Suprapubic skin (tissue), 4 donors: ENCODE measurements at places on chromosomes 5 and 9.

DNA sequence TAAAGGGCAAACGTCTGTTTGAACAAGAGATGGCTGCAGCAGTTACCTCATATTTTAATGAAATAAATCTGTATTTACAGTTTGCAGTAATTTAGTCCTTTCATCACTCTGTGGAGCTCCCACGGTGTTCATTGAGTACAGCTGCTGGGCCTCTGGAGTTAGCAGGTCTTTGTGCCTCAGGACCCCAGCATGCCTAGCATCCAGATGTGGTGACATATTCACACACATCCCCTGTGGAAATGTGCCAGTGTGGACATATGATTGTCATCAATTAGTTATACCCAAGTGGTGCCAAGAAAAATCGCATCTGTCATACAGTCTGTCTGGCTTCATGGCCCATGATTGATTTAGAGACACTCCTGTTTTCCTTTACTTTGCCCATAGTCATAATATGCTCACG is 77.3 kb downstream of the NNT start:
- DNase-seq: no peak

GRCh38 chr5:160442824-160443431 is 21.3 kb downstream of the PTTG1 start:
- DNase-seq: no peak

DNA sequence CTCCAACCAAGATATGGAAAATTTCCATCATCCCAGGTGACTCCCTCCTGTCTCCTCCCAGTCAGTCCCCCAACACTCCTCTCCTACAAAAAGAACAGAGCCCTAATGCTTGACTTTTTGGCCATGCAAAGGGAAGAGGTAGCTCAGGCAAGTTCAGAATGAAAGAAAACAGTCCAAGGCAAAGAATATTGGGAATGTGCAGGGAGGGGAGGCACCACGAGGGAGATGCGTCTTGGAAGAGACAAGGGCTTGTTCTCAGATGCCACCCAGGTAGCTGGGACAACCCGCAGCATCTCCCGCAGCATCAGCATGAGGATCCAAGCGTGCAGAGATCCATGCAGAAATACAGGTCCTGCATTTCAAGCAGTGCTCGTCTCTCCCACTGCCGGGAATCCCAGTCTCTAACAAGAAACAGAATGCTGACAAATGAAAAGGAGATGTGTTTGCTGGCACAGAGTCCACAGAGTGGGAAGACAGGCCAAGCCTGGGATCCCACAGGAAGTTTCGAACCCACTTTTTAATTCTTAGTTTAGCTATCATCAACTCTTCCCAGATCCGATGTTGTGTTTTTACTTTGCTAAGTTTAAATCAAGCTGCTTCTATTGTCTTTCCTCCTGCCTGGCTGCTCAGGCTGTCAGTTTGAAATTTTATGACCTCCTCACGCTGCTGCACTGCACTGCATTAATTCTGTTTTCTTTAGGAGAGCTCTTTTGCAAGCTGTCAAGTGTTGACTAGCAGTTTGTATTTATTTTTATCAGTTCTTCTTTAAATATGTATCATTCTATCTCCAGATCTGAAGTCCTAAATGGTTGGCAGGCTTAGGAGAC is 86.8 kb upstream of the OSMR start:
- no peak for DNase-seq

DNA sequence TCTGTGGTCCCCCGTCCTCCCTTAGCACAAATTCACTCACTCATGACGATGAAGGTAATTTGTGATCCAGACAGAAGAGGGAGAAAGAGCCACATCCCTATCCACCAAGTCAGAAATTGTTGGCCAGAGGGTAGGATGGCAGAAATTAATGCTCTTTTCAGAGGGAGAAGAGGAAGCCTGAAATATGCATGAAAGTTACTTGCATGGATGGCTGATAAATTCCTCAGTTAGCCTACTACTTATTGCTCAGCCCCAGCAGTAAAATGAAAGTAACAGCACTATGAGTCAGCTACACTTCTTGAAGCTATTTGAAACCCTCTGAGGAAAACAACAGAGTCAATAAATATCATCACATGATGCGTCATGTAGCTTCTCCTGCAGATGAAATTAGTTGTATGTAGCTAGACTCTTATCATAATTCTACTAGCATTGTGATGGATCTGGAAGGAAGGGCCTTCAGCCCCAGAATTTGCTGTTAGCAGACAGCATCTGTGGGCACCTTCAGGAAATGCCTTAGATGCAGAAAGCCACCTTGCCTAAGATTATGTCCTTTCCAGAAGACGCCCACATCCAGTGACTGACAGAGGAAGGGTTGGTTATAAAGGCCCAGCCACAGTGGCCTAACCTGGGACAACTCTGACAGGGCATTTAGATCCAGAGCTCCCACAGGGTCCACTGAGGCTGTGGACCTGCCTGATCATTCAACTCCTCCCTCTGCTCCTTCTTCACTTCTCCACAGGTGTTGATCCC is 81.2 kb upstream of the CCDC112 start:
- no peak for DNase-seq

GRCh38 chr9:18173923-18174322 is 300.0 kb upstream of the ADAMTSL1 start:
- DNase-seq: no peak

DNA sequence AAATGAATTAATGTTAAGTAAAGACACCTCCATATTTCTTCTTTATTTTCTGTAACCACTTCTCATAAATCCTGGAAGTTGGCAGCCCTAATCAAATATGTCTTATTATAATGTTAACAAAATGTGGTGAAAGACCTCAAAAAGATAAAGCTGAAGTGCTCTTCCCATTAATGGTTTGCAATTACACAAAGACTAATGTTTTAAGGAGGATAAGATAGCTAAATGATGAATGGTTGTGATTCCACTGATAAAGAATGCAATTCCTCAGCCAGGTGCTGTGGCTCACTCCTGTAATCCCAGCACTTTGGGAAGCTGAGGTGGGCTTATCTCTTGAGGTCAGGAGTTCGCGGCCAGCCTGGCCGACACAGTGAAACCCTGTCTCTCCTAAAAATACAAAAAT is 125.8 kb upstream of the SNX2 start:
- DNase-seq: no peak

GRCh38 chr5:139474890-139475791 is 4.3 kb downstream of the SMIM33 start:
- DNase-seq: no peak

DNA sequence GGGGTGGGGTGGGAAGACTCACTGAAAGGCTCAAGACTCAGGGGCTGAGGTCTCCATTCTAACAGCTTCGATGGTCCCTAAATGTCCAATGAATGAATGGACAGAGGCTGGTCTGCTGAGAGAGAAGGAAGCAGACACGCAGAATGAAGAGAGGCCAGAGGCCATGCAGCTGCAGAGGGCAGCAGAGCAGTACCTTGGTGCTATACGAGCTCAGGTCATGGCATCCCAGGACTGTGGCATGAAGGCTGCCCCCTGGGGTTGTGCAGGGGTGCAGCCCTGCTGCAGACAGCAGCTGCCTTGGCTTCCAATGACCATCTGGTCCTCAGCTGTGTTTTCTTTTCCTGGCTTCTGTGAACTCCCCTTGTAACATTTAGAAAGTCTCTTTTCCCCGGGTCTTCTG is 15.2 kb upstream of the CORO2A start:
- DNase-seq: no peak

GRCh38 chr5:158245513-158245912 is 386.6 kb upstream of the CLINT1 start:
- DNase-seq: no peak

- no peak for DNase-seq
These were observed 29.0 kb downstream of the VAV2 start for GRCh38 chr9:133963166-133963565.

- DNase-seq: no peak
These were observed 4.2 kb downstream of the SCGB3A2 start for GRCh38 chr5:147882586-147883313.

- DNase-seq: no peak
These were observed 89.1 kb upstream of the LIFR start for GRCh38 chr5:38645508-38645907.

DNA sequence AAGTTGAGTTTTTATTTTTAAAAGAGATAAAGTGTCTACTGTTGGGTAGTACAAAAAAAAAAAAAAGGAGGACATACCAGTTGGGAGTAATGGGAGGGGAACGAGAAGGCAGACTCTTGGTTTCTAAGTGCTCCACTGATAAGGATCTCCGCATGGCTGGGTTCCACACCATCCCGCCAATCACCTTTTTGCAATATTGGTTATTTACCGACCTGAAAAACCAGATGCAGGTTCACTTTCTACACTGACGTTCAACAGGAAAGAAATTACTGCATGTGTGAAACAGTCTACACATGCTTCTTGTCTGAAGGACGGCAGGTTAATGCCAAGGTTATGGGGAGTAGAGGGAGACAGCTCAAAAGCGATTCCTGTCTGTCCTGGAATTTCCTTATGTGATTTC is 75.5 kb downstream of the PTPN3 start:
- DNase-seq: no peak

- DNase-seq: no peak
These were observed 242.6 kb upstream of the MVB12B start for GRCh38 chr9:126084008-126084407.

DNA sequence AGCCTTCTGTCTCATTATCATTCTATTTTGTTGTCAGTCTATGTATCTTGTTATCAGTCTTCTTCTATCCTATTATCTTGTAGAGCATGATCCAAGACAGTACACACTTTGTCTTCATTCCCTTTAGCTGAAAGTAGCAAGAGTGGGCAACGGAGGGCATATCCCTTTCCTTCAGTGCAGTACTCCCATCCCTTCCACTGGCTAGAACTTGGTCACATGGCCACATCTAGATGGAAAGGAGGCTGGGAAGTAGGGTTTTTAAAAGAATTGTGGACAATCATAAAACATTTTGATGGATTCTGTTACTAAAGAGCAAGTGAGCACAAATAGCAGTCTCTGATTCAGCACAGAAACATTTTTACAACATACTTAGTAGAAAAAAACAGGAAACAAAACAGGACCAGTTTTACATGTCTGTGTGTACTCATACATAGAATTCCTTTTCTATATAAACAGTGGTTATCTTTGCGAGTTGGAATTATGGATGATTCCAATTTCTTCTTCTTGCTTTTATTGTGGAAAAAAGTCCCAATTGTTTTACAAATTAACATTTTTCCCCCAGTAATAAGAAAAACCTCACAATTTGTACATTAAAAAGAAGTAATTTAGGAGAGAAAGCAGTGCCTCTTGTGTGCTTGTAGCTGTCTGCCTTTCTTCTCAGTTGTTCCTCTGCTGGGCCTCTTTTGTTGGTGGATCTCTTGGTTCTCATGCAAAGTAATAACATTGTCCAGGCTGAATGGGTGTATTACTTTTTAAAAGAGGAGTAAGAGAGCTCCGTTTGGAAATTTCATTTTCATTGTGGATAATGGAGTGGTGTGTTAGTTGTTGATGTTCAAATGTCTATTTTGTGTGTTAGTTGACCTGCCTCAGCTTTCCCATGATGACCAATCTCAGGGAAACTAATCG is 410.9 kb upstream of the TRPC7 start:
- DNase-seq: no peak

GRCh38 chr5:179139111-179139935 is 79.2 kb downstream of the ZNF354C start:
- DNase-seq: no peak

DNA sequence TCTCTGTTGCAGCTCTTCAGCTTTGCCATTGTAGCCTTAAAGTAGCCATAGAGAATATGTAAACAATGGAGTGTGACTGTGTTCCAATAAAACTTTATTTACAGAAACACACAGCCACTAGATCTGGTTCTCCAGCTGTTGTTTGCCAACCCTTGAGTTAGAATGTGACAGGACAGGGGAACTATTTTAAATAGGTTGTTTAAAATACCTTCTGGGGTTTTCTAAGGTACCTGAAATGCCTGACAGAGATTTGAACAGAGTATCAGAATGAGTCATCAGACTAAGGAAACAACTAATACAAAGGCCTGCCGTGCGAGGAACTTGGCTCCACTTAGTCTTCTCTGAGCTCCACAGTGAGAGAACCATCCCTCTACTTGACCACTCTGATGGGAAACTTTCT is 85.4 kb downstream of the HSD17B4 start:
- no peak for DNase-seq

GRCh38 chr5:137217599-137218200 is 281.4 kb downstream of the SPOCK1 start:
- no peak for DNase-seq

- DNase-seq: no peak
These were observed 70.9 kb upstream of the ZSWIM6 start for GRCh38 chr5:61261136-61261535.

GRCh38 chr5:115429345-115429940 is 115.1 kb downstream of the FEM1C start:
- no peak for DNase-seq

DNA sequence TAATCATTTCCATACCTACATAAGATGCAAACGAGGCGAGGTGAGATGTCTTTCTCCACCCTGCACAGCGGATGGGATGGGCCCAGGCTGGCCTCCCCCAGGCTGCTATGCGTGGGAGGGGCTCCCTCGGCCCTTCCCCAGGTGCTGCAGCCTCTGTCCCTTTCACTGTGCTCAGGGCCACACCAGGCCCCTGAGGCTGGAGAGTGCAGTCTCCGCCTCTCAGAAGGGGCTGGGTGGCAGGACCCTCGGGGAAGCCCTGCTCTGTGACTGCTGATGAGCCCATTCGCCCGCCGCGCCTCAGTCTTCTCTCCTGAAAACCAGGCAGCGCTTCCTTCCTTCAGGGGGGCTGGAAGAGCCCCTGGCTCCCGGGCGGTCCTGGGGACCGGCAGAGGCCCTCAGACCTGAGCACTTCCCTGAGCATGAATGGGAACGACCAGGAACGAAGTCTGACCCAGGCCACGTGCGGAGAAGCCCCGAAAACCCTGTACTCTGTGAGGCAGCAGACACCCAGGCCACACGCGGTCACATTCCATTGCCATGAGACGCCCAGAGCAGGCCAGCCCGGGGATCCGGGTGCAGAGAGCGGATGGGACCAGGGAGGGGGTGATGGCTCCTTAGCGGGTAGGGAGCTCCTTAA is 21.9 kb upstream of the NOTCH1 start:
- no peak for DNase-seq

DNA sequence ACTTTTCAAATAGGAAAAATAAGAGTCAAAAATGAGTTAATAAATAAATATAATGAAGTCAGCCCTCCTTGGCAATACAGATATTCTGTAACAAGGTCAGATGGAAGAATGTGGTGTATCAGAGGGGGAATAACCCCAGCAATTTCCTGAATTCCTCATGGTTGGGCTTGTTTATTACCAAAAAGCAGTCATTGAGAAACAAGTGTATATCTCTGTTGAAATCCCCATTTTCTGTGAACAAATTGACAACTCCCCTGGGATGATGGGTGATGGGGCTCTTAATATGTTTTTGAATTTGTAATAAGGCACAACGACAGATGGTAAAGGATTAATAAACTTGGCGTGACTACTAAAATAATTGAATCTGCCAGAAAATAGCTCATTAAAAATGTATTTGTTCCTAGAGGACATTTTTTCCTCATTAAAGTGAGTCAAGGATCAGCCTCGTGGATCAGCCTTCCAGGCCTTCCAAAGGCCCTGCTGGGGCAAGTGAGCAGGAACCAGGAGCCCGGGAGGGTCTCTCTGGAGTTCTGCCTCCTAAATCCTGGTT is 34.2 kb downstream of the THBS4 start:
- DNase-seq: no peak

- peak; percentile 41 for DNase-seq
These were observed 22.3 kb downstream of the TCF7 start for GRCh38 chr5:134136771-134137170.
